ENCODE measurements at places on chromosomes 2 and 18.
A peak's percentile ranks its signal among the peaks of the same experiment; 100 is the strongest.

- no peak for DNase-seq
These were observed 189.2 kb upstream of the EPHA4 start for GRCh38 chr2:221761260-221761659.

DNA sequence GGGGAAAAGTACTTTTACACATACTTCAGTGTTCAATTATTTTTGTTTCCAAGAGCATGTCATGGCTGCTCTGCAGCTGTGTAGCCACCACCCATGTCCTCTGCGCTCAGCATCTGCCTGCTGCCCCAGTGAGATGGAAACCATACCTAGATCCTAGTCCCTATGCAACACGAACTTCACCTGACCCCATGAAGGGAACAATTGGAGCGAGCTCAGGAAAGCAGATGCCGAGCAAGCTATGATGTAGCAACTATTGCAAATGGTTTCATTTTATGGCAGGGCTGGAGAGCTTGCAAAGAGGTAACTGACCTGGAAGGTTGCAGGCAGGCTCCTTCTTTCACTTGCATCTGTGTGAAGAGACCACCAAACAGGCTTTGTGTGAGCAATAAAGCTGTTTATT is 1.3 kb upstream of the CCDC141 start:
- no peak for DNase-seq

- peak; percentile 13 for DNase-seq
These were observed 74.7 kb upstream of the KCNJ3 start for GRCh38 chr2:154623819-154624218.

DNA sequence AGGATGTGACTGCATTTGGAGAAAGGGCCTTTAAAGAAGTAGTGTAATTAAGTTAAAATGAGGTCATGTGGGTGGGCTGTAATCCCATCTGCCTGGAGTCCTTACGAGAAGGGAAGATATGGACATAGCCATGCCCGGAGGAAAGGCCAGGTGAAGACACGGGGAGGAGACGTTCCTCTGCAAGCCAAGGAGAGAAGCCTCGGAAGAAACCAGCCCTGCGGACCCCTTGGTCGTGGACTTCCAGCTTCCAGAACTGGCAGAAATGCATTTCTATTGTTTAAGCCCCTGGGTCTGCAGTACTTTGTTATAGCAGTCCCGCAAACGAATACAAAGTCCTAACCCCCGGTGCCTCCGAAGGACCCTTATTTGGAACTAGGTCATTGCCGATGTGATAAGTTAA is 87.6 kb upstream of the TAF1B start:
- DNase-seq: no peak

Measured in fibroblast of skin of left biceps (primary cell).